Neural progenitor cell (in vitro differentiated cells): ENCODE measurements at places on chromosomes 13 and 19.

DNA sequence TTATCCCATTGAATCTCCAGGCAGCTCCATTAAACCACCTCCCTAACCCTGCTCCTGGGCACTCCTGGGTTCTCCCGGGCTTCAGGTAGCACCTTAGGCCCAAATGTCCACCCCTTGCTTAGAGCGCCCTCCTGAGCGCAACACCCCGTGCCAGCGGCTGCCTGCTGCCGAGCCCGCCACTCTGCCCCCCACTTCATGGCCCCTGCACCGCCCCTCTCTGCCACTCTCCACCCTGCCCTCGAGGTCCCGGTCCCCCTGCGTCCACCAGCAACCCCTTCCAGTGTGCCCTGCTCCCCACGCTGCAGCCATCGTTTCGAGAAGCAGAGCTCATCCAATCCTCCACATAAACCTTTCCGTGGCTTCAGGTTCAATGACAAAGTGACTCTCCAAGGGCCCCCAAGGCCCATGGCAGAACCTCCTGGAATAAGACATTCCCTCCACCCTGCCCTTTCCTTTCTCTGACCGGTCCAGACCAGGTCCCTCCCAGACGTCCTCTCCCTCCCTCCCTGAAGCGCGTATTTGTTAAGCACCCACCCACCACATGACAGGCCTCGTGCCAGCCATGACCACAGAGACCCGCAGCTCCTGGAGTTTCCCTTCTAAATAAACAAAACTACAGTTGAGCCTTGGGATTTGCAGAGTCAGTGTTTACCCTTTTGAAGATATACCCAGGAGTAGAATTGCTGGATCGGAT, 66.6 kb downstream of the ARHGEF18 start:
- DNase-seq: no peak

GRCh38 chr13:43331672-43332071, 308.3 kb downstream of the DNAJC15 start:
- peak; percentile 24 for DNase-seq

GRCh38 chr13:87107651-87108050, 563.5 kb upstream of the SLITRK5 start:
- no peak for DNase-seq

DNA sequence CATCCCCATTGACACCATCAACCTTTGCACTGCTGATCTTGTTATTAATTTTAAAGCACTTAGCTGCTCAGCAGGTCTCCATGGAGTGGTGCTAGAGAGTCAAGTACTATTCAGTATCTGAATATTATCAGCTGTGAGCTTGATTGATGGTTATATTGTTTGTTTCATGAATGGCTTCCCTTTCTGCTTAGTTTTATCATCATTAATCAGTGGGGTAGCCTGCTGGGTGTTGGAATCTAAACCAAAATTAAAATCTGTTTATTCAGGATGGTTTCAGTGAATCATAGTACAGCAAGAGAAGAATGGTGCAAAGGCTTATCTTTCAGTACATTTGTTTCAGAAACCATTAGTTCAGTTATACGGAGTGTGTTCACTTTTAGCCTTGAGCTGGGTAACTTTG, 42.5 kb upstream of the SCEL start:
- DNase-seq: no peak

- no peak for DNase-seq
Measured at GRCh38 chr19:14677464-14677863, 2.8 kb upstream of the ADGRE3 start.

DNA sequence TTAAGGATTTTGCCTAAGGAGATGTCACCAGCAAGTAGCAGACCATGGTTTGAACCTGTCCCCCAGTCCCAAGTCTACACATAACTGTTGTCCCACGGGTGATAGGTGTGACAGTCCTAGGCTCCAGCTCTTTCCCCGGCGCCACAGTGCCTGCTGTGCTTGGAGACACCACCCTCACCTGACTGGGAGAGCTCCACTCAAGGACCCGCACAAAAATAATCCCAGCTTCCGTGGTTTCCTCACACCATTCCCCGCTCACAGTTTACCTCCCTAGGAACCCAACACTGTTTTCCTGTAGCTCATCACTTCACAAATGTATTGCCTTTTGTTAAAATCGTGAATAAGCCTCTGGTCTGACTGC, 19.8 kb upstream of the RASA3 start:
- no peak for DNase-seq

DNA sequence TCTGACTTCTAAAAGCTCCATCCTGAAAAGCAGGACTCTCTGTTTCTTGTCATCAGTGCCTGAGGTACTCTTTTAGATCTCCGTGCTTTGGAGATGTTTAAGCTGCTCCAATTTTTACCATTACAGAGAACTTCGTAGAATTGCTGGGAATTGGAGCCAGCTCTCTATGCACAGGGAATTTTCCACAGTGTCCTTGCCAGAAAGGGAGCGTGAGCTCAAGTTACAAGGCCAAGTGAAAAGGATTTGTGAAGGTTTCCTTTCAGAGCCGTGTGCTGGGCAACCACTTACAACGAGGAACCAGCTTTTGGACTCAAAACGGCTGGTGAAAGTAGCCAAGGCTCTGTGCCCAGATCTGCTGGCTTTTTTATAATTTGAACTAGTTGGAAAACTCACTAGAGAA, 82.6 kb downstream of the NUFIP1 start:
- DNase-seq: no peak

- no peak for DNase-seq
Measured at GRCh38 chr19:35940078-35940775, 4.1 kb downstream of the LRFN3 start.

DNA sequence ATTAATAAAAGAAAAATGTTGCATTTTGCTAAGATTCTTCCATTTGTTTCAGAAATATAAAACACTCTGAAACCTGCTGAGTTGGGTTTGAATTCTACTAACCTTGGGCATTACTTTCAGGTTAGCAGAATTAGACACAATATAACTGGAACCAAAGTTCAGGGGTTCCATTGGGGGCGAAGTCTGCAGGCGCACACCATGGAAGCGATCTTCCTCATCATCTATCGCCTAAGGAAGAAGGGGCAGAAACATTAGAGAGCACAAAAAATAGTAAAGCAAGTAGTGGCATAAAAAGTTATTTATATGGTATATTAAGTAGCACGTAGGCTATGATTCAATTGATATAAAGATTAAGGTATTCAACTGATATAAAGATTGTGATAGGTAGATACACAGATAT, 34.1 kb downstream of the CARD8 start:
- no peak for DNase-seq

GRCh38 chr13:27035892-27036235, 135.7 kb downstream of the USP12 start:
- no peak for DNase-seq

DNA sequence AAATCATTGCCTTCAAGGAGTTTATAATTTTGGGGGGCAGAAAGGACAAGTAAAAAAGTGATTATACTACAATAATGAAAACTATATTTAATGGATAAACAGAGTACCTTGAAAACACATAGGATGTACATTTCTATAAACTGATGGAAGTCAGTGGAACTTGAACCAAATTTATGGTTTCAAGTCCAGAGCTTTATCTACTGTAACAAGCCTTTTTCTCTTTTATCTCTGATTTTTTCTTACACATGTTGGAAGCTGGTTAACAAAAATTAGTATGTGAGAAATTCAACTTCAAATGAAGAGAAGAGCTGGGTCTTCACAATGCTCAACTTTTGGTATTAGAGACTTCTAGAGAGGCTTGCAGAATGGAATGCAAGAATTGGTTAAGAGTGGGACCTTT, 393.6 kb downstream of the LMO7 start:
- no peak for DNase-seq

- DNase-seq: peak; percentile 18
Measured at GRCh38 chr13:23867027-23867491, 22.1 kb downstream of the MIPEP start.

- DNase-seq: peak; percentile 55
Measured at GRCh38 chr19:30784850-30785457, 412.8 kb downstream of the ZNF536 start.

DNA sequence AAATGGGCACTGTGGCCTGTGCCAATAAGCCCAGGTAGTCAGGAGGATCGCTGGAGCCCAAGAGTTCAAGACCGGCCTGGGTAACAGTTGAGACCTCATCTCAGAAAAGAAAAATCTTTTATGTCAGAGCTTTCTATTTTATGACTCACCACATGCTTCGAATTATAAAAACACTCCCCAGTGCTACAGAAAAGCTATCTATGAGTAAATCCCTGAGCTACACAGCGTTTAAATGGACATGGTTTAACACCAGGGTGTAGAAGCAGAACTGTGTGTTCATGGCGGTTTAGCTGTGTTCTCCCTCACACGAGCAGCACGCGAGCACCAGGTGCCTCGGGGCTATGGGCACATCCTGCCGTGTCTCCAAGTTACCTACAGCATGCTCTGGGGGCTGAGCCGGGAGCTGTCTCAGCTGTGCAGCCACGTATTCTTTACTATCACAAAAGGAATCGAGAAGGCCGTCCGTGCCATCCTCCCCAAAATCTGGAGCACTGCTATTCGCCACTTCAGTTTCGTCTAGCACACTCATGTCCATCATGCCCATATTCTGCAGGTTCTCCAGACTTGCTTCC, 6.7 kb downstream of the SAFB2 start:
- no peak for DNase-seq

DNA sequence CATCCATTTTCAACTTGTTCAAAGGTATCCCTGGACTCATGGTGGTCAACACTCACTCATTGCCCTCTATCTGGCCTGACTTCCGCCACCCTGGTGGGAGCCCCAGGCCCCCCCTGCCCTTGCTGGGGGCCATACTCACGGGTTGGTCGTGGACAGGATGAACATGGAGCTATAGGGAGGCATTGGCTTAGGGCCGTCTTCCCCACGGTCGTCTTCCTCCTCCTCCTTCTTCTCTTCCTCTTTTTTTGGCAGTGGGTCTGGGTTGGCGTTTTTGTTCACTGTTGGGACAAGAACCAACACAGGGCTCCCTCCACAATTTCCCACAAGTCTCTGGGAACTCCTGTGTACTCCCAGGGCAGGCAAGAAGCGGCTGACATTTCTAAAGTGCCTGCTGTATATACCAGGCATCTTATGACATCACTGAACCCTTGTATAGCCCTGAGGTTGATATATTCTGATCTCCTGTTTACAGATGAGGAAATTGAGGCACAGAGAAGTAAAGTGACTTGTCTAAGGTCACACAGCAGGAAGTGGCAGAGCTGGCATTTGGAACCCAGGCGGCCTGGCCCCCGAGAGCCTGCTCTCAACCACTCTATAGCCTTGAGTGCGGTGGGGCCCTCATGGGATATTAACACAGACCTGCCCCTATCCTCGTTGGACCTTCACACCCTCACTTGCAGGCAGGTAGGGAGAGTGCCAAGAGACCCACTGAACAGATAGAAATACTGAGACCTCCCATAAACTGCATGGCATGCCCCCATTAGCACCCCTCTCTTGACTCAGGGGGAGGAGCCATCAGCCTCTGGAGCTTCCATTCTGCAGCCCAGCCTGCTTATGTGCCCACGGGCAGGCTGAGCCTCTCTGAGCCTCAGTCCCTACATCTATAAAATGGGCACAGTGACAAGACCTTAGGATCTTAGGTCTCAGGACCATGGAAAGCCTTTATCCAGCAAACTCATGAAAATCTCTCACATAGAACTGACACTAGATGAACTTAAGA, 135.0 kb downstream of the IER2 start:
- DNase-seq: no peak

DNA sequence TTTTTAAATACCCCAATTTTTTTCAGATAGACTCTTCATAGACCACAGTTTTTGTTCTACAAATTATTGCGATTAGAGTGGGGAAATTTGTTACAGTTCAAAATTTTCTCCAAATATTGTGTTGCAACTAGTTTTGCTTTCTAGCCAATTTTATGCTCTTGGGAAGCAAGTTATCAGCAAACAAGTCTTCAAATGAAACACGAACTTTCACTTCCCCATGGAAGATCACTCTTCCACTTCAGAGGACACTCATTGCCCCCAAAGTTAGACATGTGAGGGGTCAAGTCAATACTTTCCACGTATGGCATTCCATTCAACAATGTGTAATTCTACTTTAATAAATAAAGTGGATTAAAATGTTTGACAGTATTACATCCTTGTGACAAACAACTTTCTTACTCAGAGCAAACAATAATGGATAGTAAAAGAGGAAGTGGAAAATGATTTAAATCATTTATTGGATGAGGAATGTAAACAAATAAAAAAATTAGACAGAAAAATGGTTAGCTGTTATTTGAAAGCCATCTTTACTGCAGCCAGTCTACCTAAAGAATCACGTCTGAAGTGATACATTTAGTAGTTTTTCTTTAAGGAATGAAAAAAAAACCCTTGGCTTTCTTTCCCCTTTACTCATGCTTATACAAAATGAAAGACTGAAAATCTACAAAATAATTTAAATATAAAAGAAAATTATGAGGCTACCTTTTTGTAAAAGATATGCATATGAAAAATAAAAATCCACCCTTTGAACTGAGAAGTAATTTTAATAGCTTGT, 41.2 kb upstream of the TNFSF11 start:
- DNase-seq: no peak

DNA sequence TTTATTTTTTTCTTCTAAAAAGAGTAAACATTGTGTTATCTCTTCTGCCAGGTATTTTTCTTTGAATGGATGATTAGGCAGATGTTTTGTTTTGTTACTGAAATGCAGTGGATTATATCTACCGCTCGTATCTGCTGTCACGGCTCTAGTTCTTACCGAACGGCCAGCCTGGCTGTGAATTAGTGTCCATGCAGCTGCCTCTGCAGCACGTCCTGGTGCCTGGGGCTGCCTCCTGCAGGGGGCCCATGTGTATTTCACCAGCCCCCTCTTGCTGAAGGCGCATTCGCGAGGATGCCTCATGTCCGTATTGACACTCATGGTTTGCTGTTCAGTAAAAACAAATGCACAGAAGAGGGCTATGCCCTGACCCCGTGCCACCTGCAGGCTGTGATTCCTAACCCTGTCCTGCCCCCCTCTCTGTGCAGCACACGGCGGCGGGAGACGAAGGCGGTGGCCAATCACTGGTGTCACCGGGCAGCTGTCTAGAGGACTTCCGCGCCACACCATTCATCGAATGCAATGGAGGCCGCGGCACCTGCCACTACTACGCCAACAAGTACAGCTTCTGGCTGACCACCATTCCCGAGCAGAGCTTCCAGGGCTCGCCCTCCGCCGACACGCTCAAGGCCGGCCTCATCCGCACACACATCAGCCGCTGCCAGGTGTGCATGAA, 49.9 kb downstream of the RAB20 start:
- no peak for DNase-seq

DNA sequence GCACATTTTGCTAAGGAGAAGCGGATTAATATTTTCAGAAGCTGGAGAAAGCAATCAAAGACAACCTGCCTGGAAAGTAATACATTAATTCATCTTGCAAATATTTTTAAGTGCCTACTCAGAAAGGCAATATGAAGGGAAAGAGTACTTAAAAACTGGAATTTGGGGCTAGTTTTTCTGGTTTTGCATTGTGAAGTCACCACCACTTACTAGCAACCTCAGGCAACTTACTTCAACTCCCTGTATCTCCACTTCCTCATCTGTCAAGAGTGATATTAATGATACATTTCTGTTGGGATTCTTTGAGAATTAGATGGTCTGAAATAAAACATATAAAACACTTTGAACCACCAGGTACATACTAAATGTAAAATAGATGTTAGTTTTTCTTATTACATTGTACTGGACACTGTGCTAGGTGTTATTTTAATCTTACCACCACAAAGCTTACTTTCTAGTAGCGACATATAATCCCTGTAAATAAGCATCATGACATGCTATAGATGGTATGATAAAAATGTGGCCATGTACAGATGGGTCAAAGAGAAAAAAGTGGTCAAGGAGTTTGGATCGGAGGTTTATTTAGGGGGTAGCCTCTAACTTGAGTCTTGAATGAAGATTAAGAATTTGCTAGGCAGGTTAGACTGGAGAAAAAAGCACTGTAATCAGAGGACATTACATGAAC, 101.2 kb downstream of the SPRY2 start:
- DNase-seq: no peak

GRCh38 chr19:29878973-29879654, 62.9 kb upstream of the URI1 start:
- DNase-seq: peak; percentile 18

- DNase-seq: no peak
Measured at GRCh38 chr19:30102239-30102638, 160.2 kb downstream of the URI1 start.
